OCI-M1 (cell line): ENCODE measurements at places on chromosomes 5 and 9.

GRCh38 chr9:35748242-35748857 lies 678 bp downstream of the GBA2 start:
- DNase-seq, result peak; percentile 24

GRCh38 chr5:181105391-181106025 lies 25.5 kb downstream of the OR2V1 start:
- peak; percentile 79 for DNase-seq

- no peak for DNase-seq
These were observed 69.0 kb upstream of the GLRX start for GRCh38 chr5:95891499-95891898.

DNA sequence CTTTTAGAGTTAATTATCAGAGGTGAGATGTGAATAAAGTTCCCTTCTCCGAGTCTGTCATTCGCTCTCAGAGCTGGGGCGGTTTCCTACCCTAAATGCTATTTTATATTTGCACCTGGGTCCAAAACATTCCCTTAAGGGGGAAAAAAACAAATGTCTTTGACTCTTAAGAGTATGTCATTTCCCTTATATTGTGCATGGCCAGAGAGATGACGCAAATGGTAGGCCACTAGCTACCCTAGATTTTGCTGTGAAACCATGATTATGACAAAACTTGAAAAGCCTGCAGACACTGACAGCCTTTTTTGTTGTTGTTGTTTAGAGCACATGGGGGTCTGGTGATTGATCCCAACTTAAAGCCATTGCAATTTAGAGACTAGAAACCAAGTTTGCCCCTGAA lies 12.8 kb downstream of the DAB2 start:
- no peak for DNase-seq

DNA sequence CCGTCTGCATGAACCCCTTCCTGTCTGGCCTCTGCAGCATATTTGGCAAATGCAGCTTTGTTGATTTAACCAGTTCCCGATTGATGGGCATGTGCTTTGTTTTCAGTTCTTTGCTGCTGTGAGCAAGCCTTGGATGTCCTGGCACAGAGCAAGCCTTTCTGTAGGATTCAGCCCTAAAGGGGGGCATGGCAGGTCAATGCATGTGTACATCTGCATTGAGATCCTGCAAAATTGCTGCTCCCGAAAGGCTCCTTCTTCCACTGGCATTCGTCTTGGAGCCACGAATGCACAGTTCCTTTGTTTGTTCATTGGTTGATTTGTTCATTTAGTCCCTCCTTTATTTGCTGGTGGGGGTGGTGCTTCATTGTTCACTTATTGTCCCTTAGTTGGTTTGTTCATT lies 34.8 kb downstream of the COL5A1 start:
- DNase-seq, result no peak
